Effector memory CD8-positive, alpha-beta T cell (primary cell): ENCODE measurements at places on chromosomes 11 and 22.

GRCh38 chr11:61007956-61008896 lies 36.7 kb downstream of the CD6 start:
- peaks cover 75% of the 10 kb centered on the region for H3K36me3 ChIP-seq
- no peaks in the 10 kb centered on the region for H3K27me3 ChIP-seq
- no peak overlapping the region for H3K4me3 ChIP-seq

DNA sequence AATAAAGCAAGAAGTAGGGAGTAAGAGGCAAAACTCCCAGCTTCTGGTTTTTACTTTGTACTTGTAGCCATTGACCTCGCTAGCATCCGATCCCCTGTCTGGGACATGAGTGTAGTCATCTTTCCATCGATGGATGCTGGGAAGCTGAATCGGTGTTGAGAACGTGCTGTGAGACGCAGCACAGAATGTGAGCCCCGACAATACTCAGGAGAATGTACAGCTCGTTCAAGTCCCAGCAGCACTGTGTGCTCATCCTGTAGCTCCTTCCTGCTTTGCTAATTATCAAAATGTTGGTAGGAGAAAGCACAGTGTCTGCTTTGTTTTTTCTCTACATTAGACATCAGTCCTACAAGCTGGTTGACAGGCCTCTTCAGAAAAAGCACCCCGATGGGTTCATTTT lies 56.6 kb downstream of the JAM3 start:
- no peak overlapping the region for H3K4me3 ChIP-seq
- no peak for DNase-seq
- H3K4me1 ChIP-seq = peaks cover 4% of the 10 kb centered on the region
- peaks cover 3% of the 10 kb centered on the region for H3K36me3 ChIP-seq

- peaks cover 3% of the 10 kb centered on the region for H3K36me3 ChIP-seq
- no peak overlapping the region for H3K4me3 ChIP-seq
- H3K27me3 ChIP-seq = no peaks in the 10 kb centered on the region
- H3K27ac ChIP-seq = no peak overlapping the region
- H3K4me1 ChIP-seq = peaks cover 9% of the 10 kb centered on the region
Observed at GRCh38 chr22:24803064-24803542, 2.9 kb upstream of the SGSM1 start.

GRCh38 chr11:89321401-89321800 lies 143.7 kb downstream of the TYR start:
- no peaks in the 10 kb centered on the region for H3K27me3 ChIP-seq
- H3K27ac ChIP-seq = no peak overlapping the region
- H3K4me1 ChIP-seq = no peaks in the 10 kb centered on the region
- no peaks in the 10 kb centered on the region for H3K36me3 ChIP-seq

DNA sequence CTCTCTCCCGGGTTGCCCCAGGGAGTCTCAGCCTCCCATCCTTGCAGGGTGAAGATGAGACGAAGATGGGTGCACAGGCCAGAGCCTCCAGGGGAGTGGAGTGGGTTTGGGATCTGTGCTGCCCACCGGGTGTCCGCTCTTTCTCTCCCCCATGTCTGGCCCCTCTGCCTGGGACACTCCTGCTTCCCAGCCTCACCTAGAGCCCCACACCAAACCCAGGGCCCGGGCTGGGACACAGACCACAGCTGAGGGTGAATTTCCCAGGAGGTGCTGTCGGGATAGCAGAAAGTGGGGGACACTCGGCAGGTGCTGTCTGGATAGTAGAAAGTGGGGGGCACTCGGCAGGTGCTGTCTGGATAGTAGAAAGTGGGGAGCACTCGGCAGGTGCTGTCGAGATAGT lies 25.0 kb upstream of the KRTAP5-7 start:
- H3K36me3 ChIP-seq = peaks cover 27% of the 10 kb centered on the region
- H3K4me1 ChIP-seq = no peaks in the 10 kb centered on the region
- DNase-seq = no peak
- no peak overlapping the region for H3K4me3 ChIP-seq
- H3K27me3 ChIP-seq = no peaks in the 10 kb centered on the region
- no peak overlapping the region for H3K27ac ChIP-seq

- no peak overlapping the region for H3K4me3 ChIP-seq
- no peak for DNase-seq
- no peaks in the 10 kb centered on the region for H3K36me3 ChIP-seq
Observed at GRCh38 chr11:100874203-100874602, 187.1 kb downstream of the ARHGAP42 start.

DNA sequence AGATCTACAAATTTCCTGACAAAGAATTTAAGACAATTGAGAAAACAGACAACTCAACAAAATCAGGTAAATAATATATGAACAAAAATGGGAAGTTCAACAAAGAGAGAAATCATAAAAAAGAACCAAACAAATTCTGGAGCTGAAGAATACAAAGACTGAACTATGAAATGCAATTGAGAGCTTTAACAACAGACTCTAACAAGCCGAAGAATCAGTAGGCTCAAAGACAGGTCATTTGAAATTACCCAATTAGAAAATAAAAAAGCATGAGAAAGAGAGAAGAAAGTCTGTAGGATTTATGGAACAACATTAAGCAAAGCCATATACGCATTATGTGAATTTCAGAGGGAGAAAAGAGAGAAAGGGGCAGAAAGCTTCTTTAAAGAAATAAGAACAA lies 72.8 kb downstream of the TBC1D22A start:
- peaks cover 2% of the 10 kb centered on the region for H3K36me3 ChIP-seq
- no peaks in the 10 kb centered on the region for H3K27me3 ChIP-seq
- no peak for DNase-seq
- H3K27ac ChIP-seq = no peak overlapping the region
- no peak overlapping the region for H3K4me3 ChIP-seq

- peaks cover 2% of the 10 kb centered on the region for H3K36me3 ChIP-seq
- peaks cover 6% of the 10 kb centered on the region for H3K27me3 ChIP-seq
- H3K4me1 ChIP-seq = no peaks in the 10 kb centered on the region
Observed at GRCh38 chr11:86099874-86100273, 31.0 kb upstream of the PICALM start.

- H3K36me3 ChIP-seq = peaks cover 2% of the 10 kb centered on the region
- no peak overlapping the region for H3K4me3 ChIP-seq
- no peak overlapping the region for H3K27ac ChIP-seq
- no peak for DNase-seq
Observed at GRCh38 chr11:78331711-78332110, 85.9 kb downstream of the GAB2 start.

- no peak overlapping the region for H3K27ac ChIP-seq
- no peak overlapping the region for H3K4me3 ChIP-seq
Observed at GRCh38 chr11:9681583-9682372, 17.9 kb downstream of the SWAP70 start.

DNA sequence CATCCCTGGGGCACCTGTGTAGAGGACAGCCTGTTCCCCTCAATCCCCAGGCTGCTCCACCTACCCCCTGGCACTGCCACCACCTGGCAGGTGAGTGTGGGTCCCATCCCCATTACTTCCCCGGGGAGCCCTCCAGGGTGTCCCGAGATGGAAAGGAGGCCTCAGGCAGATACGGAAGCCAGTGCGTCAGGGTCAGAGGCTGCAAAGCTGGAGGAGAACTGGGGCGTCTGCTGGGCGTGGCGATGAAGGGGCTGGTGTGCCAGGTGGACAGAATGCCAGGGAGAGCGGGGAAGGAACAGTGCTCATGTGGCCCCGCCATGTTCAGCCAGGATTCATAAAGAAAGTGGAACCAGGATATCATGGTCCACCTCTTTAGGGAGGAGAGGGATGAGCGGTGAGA lies 7.8 kb downstream of the YPEL1 start:
- H3K27me3 ChIP-seq = no peaks in the 10 kb centered on the region
- no peak overlapping the region for H3K4me3 ChIP-seq
- H3K4me1 ChIP-seq = peaks cover 37% of the 10 kb centered on the region
- no peak for DNase-seq
- peaks cover 27% of the 10 kb centered on the region for H3K36me3 ChIP-seq

DNA sequence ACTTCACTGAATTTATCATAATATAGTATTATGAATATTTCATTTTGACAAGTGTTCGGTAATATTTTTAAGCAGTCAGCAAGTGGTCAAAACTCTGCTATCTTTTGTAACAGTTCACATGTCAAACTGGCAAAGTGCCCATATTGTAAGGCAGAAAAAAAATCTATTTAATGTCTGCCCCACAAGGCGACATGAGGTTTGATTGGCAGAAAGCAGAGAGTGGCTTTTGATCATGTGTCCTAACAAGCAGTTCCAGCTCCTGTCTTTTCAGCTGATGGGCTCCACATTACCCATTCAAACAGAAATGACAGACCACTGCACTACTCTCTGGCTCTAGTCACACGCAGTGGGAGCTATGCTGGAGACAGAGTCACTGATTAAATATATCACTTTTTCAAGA lies 59.0 kb downstream of the SOX6 start:
- H3K27ac ChIP-seq = no peak overlapping the region
- no peaks in the 10 kb centered on the region for H3K27me3 ChIP-seq
- no peak for DNase-seq
- H3K4me3 ChIP-seq = no peak overlapping the region
- H3K36me3 ChIP-seq = no peaks in the 10 kb centered on the region

DNA sequence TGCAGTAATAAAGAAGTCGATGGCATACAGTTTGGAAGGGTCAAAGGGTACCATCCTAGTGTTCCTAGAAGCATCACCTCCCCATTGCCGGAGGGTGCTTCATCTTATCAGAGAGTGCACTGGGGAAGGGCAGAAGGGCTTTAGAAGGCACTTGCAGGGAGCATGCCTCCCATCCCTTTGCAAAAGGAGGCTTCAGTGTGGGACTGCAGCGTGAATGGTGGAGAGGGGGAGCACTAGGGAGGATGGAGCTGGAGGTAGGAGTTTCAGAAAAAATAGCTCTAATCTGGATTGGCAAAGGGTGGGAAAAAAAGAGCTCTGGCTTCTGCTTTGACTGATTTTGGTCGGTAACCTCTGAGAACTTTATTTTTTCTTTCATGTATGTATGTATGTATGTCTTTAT lies 5.0 kb downstream of the NTM start:
- no peaks in the 10 kb centered on the region for H3K4me1 ChIP-seq
- no peaks in the 10 kb centered on the region for H3K36me3 ChIP-seq
- no peak for DNase-seq
- no peaks in the 10 kb centered on the region for H3K27me3 ChIP-seq
- no peak overlapping the region for H3K27ac ChIP-seq

- H3K27me3 ChIP-seq = no peaks in the 10 kb centered on the region
- no peaks in the 10 kb centered on the region for H3K36me3 ChIP-seq
- no peaks in the 10 kb centered on the region for H3K4me1 ChIP-seq
- no peak overlapping the region for H3K4me3 ChIP-seq
- no peak overlapping the region for H3K27ac ChIP-seq
- DNase-seq = no peak
Observed at GRCh38 chr11:79235696-79236095, 205.1 kb downstream of the TENM4 start.

DNA sequence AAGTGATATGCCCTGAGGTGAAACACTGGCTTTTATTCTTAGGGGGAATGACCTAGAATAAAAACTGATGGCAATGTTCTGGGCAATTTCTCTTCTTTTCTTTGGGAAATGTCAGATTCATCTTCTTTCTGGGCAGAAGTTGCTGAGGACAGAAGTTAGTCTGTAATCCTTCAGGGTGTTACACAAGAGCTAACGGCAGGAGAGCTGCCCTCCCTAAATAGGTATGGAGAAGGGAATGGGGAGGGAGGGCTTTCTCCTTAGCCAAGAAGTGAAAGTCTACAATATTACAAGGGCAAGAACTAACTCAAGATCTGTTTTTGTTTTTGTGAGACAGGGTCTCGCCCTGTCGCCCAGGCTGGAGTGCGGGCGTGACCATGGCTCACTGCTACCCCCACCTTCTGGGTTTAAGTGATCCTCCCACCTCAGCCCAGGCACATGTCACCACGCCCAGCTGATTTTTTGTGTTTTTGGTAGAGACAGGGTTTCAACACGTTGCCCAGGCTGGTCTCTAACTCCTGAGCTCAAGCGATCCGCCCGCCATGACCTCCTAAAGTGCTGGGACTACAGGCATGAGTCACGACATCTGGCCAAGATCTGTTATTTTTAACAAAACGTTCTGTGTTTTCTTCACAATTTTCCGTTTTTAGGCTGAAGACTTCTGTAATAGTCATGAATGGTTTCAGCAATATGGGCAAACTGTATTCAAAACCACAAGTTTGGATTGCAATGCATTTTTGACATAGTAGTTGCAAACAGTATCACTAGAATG lies 7.2 kb downstream of the PIWIL4 start:
- H3K27me3 ChIP-seq = no peaks in the 10 kb centered on the region
- H3K27ac ChIP-seq = no peak overlapping the region

DNA sequence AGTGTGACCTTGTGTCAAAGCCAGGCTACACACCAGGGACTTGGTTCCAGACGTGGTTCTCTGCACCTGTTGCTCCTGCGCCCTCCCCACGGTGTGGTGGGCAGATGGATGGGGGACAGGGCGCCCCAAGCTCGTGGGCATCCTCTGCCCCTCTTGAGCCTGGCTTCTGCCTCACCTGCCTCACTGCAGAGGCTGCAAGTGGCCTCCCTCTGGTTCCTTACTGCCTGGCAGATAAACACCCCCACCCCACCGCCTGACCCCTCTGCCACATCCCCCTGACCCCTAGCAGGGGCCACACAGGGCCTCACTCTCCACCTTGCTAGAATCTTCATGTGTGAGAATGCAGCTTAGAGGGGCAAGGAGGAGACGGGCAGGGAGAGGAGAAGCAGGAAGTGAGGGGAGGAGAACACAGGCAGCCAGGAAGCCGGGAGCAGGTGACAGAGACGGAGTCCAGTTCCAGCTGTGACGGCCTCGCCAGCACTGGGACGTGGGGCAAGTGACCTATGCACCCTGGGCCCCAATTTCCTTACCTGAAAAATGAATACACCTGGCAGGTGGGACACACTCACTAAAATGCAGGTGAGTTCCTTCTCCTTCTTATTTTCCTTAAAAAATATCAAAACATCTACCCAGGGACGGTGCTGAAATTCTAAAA lies 178.3 kb downstream of the EFCAB6 start:
- H3K4me3 ChIP-seq = no peak overlapping the region
- no peaks in the 10 kb centered on the region for H3K4me1 ChIP-seq
- H3K36me3 ChIP-seq = no peaks in the 10 kb centered on the region
- no peak overlapping the region for H3K27ac ChIP-seq

DNA sequence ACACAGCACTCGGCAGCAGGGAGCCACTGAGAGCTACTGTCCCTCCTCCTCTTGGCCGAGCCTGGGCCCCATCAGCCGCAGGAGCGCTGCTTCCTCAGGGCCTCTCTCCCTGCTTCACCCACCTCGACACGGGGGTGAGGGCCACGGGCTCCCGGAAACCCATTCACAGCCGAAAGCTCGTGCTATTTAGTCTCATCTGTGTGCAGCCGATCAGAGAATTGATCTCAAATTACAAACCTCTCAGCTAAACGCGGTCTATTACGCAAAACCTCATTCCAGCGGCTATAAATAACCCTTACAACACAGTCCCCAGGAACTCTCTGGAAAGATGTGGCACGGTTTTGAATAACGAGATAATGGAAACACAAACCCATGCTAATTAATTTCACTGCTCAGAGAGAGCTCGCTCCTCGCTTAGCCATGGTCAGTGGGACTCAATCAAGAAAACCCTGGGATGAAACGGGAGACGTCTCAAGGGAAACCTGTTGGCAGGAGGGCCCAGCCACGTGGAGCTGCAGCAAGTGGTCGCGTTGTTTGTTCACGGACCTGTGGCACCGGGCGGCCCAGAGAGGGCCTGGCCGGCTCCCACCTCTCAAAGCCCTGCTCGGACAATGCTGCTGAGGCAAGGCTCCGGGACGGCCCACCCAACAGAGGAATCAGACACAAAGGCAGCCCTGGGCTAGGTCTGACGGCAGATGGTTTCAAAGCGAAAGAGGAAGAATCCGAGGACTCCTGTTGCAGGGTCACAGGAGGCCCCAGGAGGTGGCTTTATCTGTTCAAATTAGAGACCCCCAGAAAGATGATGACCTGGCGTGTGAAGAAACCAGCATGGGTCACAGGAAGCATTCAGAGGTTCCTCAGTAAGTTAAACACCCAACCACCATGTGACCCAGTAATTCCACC lies 210.5 kb downstream of the CTTN start:
- peaks cover 12% of the 10 kb centered on the region for H3K27me3 ChIP-seq
- H3K4me1 ChIP-seq = peaks cover 1% of the 10 kb centered on the region
- H3K27ac ChIP-seq = no peak overlapping the region
- DNase-seq = no peak
